ENCODE measurements at places on chromosomes 11 and 22.

DNA sequence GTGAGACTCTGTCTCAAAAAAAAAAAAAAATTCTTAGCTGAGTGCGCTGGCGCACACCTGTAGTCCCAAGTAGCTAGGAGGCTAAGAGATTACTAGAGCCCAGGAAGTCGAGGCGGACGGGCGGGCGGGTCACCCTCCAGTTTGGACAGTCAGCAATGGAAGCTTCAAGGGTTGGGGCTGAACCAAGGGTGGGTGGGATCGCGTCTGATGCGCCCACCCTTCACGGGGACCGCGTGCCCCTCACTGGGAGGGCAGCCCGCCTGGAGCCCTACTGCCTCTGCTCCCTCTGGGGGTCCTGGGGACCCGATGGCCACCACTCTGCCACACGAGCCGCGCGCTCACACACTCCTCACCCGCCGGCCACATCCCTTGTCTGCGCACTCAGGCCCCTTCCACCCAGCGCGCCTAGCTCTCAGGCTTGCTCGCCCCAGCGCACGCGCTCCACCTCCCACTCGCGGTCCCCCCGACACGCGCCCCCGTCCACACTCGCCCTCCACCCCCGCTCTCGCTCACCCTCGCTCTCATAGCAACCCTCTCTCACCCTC lies 494 bp downstream of the CHID1 start:
- DNase-seq = no peak

GRCh38 chr11:68077617-68078582 lies 39.1 kb downstream of the TCIRG1 start:
- DNase-seq = no peak

DNA sequence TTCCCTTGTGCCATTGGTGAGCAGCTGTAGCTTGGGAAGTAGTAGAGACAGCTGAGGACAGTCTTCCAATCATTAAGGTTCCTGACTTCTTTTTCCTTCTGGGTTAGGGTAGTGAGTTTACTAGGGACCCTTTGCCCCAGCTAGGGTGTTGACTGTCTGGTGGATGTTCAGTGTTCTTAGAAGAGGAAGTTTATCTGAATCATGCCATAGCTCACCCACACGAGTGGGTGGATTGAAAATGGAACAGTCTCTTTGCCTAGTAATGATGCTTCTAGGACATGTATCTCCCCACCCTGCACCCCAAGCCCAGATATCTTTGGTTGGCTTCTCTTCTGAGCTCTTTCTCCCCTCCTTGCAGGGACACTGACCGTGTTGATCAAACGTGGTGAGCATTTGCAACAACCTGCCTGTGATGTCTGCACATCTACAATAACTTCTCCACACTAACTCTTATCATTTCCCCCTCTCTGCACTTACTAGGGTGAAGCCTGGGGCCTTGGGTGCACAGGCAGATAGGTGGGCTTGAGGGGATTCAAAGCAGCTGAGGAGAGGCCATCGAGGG lies 57.1 kb upstream of the HORMAD2 start:
- DNase-seq = no peak

- no peak for DNase-seq
Measured at GRCh38 chr11:128518493-128519207, 68.7 kb downstream of the ETS1 start.

GRCh38 chr22:30445438-30446145 lies 20.0 kb downstream of the MTFP1 start:
- DNase-seq = no peak

GRCh38 chr11:109606256-109606655 lies 184.3 kb downstream of the C11orf87 start:
- no peak for DNase-seq

DNA sequence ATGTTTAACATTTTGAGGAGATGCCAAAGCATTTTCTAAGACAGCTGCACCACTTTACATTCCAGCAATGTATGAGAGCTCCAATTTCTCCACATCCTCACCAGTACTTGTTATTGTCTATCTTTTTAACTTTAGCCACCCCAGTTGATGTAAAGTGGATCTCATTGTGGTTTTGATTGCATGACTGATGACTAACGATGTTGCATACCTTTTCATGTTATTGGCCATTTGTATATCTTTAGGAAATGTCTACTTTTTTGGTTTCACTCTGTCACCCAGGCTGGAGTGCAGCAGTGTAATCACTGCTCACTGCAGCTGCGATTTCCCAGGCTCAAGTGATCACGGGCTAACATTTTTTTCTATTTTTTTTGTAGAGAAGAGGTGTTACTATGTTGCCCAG lies 8.9 kb downstream of the TTC28 start:
- no peak for DNase-seq

Data from GF-D8 (cell line).